Posterior cingulate gyrus (tissue), 11 donors: ENCODE measurements at places on chromosomes 6 and 20.
A peak's percentile ranks its signal among the peaks of the same experiment; 100 is the strongest.

DNA sequence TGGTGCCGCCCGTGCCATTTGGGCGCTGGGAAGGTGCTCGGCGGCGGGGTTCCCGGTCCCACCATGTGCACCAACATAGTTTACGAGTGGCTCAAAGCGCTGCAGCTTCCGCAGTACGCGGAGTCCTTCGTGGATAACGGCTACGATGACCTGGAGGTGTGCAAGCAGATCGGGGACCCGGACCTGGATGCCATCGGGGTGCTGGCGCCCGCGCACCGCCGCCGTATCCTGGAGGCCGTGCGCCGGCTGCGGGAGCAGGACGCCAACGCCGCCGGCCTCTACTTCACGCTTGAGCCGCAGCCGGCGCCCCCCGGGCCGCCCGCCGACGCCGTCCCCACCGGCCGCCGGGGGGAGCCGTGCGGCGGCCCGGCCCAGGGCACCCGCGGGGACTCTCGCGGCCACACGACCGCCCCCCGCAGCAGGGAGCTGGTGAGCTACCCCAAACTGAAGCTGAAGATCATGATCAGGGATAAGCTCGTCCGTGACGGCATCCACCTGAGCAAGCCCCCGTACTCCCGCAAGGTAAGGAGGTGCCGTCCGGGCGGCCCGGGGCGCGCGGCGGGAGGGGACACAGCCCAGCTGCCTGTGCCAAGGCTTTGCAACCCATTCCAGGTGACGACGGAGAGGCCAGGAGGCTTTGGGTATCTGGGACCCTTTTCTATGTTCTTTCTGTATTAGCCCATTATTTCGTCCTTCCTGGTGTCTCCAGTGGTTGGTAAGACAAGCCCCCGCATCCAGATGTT is 547 bp downstream of the SAMD5 start:
- DNase-seq = peak; percentile 9

DNA sequence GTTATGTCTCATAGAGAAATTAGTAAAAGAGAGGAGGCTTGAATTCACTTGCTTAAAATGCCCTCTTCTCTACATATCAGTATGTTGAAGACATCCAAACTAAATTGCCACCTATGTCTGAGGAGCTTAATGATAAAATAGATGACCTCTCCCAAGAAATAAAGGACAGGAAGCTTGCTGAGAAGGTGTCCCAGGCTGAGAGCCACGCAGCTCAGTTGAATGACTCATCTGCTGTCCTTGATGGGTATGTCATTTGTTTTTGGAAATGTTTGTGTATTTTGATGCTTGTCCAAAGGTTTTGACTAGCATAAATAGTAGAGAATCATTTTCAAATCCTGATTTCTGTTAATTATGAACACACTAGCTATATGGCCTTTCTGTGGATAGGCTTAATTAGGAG is 307.7 kb downstream of the ARHGAP18 start:
- no peak for DNase-seq

DNA sequence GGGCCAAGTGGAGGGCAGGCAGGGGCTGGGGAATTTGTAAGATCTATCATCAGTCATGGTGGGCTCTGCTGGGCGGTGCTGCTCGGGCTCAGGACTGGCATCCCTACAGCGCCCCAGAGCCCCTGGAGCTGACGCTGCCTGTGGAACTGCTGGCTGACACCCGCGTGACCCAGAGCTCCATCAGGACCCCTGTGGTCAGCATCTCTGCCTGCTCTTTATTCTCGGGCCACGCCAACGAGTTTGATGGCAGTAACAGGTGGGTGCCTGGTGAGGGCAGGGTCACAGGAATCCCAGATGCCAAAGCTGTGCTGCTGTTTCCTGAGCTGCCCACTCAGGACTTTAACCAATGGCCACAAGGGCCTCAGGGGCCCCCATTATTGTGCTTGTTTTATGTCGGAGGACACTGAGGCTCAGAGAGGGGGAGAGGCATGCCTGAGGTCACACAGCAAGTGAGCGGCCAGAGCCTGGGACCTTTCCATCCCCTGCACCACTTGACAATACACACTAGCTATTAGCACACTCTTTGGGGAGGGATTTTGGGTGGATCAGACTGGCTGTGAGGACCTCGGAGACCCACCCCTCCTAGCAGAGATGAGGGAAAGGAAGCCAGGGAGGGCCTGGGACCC is 6.3 kb downstream of the BPIFB2 start:
- no peak for DNase-seq

GRCh38 chr6:124963416-124963785 is 1.2 kb downstream of the RNF217 start:
- DNase-seq = no peak

DNA sequence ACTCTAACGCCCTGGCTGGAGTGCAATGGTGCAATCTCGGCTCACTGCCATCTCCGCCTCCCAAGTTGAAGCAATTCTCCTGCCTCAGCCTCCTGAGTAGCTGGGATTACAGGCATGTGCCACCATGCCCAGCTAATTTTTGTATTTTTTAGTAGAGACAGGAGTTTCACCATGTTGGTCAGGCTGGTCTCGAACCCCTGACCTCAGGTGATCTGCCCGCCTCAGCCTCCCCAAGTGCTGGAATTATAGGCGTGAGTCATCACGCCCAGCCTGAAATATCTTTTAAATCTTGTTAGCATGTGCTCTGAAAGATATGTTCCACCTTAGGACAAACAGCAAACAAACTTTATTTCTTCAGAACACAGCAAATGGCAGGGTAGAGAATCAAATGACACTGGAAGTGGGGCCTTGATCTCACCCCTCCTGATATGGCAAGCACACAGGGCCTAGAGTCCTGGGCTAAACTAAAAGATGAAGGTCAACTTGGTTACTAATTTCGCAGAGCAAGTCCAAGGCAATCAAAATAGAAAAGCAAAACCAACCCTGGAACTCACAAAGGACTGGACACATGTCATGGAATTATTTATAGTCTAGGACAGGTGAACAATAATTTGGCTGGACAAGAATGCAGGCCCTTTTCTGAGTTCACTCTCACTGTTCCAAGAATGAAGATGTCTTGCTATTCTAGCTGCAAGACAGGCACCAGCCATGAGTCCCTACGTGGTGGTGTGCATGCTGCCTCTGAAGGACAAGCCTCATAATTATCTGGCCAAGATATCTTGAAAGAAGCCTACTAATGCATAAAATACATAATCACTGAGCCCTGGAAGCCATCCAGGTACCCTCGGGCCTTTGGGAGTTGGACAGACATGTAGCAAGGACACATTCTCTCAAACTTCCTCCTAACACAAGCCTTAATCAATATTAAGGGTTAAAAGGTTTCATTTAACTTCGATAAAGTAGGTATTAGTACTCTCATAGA is 35.6 kb downstream of the B4GALT5 start:
- DNase-seq = no peak

- DNase-seq = no peak
These were observed 6.8 kb upstream of the HLA-B start for GRCh38 chr6:31363811-31364210.

DNA sequence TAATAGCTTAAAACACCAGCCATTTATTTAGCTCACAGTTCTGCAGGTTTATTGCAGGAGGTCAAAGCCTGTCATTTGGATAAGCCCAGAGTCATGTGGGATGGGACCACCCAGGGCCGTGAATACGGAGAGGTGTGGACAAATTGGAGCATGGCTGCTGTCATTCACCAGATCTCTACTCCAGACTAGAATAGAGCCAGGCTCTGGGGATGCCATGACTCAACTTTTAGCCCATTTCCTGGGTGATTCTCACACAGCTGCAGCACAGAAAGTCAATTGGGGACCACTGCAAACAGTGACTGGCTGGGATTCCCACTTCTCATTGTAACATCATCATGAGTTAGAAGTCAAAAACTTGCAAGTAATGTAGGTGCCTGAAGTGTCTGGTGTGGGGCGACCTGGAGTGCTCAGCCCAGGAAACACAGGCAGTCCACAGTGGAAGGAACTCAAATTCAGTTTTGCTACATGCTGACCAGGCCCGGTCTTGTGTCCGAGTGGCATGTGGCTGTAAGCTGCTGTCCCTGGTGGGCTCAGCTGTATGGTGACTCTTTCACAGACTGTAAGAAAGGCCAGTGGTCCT is 174.3 kb downstream of the SCP2D1 start:
- DNase-seq = no peak

- DNase-seq = no peak
These were observed 1.0 kb upstream of the RIPOR2 start for GRCh38 chr6:24936641-24937317.

DNA sequence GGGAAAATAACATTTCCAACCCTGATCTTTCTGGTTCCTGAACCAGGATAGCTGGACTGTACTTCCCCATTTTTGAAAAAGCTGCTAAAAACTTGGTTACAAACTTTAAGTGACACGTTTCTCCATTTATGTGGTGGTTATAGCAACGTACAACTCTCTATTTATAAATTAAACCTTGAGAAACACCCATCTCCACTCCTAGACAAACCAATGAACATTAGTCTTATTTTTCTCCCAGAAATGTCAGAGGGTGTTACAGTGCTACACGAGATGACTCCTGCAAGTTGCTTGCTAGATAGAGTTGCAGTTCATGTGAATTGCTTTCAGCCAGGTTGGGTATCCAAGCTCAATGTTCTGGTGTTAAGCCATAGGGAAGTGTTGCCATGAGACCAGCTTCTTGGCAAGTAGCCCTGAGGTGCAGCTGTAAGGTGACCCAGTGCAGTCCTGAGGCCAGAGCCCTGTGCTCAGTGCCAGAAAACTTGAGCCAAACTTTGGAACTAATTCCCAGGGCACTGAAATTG is 51.3 kb upstream of the REV3L start:
- peak; percentile 45 for DNase-seq

- no peak for DNase-seq
These were observed 38.9 kb downstream of the CD109 start for GRCh38 chr6:73734832-73735453.

DNA sequence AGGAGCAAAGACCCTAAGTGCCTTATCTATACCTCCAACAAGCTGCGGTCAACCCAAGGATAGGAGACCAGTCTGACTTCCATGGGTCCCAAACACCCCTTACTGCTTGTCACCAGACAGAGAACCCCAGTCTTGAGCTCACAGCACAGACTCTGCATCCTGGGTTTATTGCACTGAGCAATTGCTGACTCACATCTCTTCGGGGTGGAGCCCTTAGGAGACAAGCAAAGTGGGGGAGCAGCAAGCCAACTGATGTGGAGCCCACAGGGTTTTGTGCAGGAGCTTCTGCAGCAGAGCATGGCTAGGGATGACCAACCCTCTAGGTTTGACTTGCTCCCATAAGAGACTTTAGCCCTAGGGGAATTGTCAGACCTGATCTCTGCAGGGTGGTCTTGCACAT is 38.6 kb upstream of the EYS start:
- no peak for DNase-seq

DNA sequence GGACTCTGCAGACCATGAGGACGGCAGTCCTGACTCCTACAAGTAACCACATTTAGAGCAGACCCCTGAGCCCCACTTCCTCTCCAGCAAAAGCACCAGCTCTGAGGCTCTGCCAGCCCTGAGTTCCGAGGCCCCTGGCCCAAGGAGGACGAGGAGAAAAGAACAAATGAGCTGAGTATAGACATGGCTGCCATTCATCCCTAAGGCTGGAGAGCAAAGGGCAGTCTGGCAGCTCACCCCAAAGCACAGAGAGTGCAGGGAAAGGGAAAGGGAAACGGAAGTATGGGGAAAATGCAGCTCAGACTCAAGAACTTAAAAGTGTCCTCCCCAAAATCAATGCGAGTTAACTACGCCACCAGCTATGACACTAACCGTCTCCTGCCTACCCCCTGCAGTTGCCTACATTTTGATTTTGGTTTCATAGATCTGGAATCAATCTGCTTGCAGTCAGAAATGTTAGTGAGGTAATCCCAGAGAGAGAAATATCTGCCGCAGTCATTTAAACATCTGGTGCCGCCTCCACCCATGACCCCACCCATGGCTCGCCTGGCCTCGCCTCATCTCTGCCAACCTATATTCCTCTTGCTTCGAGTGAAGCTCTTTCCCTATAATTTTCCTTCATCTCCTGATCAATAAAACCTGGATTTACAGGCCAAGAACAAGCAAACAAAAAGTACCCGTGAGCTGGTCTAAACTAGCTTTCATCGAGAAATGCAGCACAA is 49.6 kb upstream of the AFDN start:
- DNase-seq = peak; percentile 33

- peak; percentile 58 for DNase-seq
These were observed at the start of gene BTBD3 for GRCh38 chr20:11917663-11918062. Gene BTBD3, plus strand, starts transcription at chr20:11917893. Its CDS starts 383 bp downstream, at chr20:11918276.

- no peak for DNase-seq
These were observed 42.3 kb downstream of the SLC22A23 start for GRCh38 chr6:3414327-3415081.

DNA sequence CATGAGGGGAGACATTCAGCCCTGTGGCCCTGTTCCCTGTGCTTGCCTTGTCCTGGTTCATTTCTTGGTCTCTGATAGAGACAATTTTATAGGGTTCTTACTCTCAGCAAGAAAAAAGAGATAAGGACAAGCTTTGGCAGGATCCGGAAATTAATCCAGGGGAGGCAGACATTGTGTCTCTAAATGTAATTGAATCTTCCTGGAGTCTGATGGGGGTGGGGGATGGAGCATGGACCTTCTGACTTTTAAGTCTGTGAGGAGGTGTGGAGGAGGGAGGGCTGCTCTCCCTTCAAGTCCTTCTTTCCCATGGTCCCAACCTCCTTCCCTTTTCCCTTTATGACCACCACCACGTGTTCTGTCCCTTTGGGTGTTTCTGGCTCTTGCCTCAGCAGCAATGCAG is 512.7 kb downstream of the DHX35 start:
- no peak for DNase-seq

DNA sequence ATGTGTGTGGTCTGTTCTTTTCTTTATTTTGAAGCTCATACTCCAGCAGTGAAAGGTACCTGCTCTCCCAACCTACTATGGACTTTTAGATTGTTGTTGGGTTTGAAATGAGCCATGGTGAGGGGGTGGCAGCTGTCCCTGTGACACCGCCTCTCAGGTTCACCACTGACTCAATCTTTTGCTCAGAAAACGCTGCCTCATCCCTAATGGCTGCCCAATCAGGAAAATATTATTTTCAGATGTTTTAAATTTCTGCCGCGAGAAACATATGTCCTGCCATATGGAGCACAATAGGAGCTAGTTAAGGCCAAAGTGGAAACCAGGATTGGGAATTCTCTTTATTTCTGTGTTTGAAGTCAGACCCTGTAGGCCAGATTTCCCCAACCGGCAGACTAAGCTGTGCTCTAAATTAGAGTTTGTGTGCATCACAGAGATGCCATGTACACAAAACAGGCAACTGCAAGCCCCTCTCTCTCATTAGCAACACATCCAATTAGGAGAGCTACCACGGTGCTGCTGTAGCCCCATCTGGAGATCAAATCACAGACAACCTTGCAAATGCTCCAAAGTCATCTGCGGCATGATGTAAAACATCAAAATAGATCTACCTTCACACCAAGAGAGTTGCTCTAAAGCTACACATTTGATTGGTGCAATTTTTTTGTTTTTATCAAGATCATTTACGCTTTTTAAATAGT is 144.1 kb upstream of the BACH2 start:
- DNase-seq = no peak
